ENCODE measurements at places on chromosomes 7 and 10. TPM values are rescaled to one million over a fixed set of nuclear protein-coding genes. Genes with fewer than 3 reads are reported as not detected.
A peak's percentile ranks its signal among the peaks of the same experiment; 100 is the strongest.

- no peak for DNase-seq
Measured at GRCh38 chr10:917999-918398, 13.5 kb downstream of the LARP4B start.

DNA sequence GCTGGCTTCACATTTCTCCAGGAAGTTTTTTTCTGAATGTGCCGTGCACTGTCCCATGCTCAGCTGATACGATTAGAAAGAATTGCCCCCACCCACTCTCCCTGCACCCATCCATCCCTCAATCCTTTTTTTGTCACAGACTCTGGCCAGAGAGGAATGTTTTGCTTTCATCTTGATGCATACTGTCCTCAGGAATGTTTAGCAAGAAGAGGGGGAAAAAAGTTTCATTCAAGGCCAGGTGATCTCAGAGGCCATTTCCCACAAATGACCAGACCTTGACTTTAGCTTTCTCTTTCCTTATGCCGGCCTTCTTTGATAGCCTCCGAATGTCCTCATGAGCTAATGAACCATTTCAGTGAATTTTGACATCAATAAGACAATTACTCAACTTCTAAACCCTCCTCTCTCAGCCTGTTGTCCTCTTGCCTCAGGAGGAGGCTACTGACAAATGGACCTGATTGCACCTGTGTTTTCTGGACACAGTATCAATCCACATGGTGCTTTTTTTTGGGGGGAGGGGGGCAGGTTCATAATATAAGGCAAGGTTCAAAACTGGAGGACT is 105.0 kb upstream of the KLF6 start:
- peak; percentile 92 for DNase-seq

DNA sequence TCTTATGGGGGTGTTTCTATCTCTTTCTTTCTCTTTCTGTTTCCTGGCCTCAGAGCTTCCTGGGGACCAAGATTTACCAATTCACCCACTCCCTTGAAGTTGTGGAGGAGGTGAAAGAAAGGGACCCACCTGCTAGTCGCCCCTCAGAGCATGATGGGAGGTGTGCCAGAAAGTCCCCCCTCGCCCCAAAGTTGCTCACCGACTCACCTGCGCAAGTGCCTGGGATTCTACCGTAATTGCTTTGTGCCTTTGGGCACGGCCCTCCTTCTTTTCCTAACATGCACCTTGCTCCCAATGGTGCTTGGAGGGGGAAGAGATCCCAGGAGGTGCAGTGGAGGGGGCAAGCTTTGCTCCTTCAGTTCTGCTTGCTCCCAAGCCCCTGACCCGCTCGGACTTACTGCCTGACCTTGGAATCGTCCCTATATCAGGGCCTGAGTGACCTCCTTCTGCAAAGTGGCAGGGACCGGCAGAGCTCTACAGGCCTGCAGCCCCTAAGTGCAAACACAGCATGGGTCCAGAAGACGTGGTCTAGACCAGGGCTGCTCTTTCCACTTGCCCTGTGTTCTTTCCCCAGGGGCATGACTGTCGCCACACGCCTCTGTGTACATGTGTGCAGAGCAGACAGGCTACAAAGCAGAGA is 12.2 kb downstream of the AQP1 start:
- DNase-seq = no peak

GRCh38 chr7:131480384-131481315 is 75.8 kb downstream of the PODXL start:
- no peak for DNase-seq

Gene BAZ1B
- total RNA-seq = 77.1 TPM

- DNase-seq = no peak
Measured at GRCh38 chr7:39624935-39625694, 1.7 kb downstream of the RALA start.

GRCh38 chr10:122135251-122136025 is 135.7 kb upstream of the BTBD16 start:
- no peak for DNase-seq

GRCh38 chr7:19561121-19561805 is 147.6 kb downstream of the POLR1F start:
- no peak for DNase-seq

DNA sequence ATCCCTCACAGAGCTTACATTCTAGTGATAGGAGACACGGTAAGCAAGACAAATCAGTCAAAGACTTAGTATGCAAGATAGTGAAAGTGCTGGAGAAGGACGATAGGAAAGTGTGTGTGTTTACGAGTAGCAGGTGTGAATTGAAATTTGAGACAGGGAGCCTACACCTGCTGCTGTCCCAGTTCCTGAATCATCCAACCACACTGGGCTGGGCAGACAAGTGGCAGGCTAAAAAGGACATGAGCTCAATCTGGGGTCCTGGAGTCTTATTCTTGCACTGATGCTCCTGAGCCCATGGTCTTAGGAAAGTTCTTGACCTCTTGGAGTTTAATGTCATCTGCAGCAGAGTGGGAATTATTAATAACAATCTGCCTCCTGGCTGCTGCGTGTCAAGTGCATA is 16.2 kb downstream of the RBP3 start:
- no peak for DNase-seq

GRCh38 chr7:47092336-47092735 is 489.6 kb downstream of the TNS3 start:
- DNase-seq = no peak

DNA sequence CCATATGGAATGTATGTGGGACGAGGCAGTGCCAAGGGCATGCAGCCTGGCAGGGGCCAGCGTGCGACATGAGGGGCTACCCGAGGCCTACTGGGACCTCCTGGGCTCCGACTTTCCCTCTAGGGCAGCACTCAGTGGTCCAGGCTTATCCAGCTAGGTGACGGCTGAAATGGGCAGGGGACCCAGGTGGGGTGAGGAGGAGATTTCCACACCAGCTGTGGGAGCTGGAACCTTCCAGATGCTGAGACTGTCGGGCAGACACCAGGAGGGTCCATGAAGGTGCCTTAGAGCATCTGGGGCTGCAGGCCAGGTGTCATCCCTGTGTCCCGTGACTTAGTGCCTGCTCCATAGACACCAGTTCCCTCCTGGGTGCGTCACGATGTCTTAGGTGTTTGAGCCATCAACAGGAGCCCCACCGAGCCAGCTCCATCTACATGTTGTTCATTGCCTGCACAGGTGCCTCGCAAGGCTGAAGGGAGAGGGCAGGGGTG is 13.4 kb downstream of the ZNF316 start:
- no peak for DNase-seq

GRCh38 chr7:25179325-25179724 is 49.0 kb downstream of the NPVF start:
- DNase-seq = no peak

DNA sequence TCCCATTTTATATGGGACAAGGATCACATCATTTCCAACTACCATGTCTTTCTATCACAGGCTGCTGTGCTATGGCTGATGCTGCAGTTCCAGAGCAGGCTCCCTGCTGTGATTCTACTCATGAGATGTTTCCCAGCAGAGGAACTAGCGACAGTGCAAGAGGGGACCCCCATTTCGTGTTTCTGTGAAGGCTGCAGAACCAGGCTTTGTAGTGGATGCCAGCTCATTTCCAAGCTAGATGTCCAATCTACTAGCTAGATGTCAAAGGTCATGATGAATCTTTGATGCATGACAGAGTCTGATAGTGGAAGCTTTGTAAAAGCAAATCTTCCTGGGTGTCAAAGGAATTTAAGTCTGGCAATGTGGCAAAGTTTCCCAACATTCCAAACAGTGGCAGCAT is 21.2 kb upstream of the MYO3A start:
- DNase-seq = no peak

- no peak for DNase-seq
Measured at GRCh38 chr7:132140341-132140740, 435.9 kb downstream of the PLXNA4 start.

DNA sequence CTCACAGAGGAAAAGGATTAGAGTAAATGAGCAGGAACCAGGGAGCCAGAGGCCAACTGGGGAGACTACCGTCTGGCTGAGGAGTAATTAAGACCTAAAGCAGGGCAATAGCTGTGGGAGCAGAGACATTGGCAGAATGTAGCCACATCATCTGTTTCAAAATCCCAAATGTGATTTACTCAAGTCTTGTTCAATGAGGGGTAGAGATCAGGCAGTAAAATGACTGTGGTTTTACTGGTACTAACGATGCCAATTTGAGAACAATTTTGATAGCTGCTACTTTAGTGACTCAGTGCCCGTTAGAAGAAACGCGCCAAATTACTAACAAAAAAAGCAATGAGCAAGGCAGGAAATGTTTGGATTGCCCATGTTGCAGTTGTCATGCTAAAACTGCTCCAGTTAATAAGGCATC is 12.7 kb upstream of the MIOS start:
- DNase-seq = peak; percentile 9

DNA sequence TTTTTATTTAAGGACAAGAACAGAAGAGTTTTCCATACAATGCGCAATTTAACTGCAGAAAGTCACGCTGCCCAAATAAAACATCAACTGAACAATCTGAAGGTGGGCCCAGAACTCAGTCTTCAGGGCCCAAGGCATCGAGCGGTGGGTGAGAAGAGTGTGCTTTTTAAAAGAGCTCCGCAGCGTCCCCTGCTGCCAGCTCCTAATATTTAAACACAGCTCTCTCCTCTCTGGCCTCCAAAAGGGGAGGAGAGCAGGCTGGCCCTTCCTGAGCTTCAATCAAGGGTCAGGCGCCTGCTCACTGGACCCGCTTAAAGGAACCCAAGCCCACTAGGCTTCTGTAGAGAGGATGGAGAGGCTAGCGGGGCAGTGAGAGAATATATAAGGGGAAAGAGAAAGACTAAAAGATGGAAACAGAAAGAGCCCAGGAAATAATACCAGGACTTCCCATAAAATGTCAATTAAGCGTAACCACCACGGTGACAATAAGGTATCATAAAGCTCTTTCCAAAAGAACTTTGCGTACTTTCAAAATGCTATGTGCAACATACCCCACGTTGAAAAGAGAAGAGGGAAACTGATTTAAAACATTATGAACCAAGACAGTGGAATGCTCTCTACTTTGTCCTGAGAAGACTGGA is 2.8 kb downstream of the FAM53B start:
- DNase-seq = no peak

DNA sequence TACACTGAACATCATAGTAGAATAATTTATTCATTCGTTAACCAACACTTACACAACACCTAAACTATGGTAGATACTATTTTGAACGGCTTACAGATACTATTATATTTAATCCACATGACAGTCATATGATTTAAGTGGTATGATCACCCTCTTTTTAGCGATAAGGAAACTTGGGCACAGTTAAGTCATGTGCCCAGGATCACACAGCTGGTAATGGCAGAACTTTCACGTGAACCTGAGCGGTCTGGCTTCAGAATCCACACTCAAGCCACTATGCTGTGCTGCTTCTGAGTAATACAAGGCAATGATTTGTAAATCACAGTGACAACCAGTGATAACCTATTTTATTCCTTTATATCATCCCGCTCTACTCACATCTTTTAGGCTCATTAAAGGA is 99.1 kb downstream of the CELF2 start:
- DNase-seq = no peak

- no peak for DNase-seq
Measured at GRCh38 chr7:50608196-50608906, 43.1 kb upstream of the DDC start.

DNA sequence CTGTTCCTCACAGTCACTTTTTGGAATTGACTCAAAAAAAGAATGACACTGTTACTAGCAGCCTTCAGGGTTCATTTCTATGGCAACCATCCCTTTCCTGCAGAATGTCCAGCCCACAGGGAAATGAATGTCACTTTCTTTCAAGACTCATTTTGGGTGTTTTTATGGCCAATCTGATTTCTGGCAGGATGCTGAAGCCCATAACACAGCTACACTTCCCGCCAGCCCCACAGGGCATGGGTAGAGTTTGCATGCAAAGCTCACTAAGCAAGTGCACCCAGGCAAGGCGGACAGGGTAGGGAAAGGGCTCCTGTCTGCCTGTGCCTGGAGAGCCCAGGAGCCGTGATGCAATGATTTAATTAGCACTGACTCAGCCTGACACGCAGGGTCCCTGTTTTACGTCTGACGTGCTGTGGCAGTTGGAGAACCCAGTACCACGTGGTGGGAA is 26.1 kb upstream of the GPAM start:
- no peak for DNase-seq

- DNase-seq = no peak
Measured at GRCh38 chr10:13712476-13712836, 125.7 kb downstream of the PRPF18 start.

DNA sequence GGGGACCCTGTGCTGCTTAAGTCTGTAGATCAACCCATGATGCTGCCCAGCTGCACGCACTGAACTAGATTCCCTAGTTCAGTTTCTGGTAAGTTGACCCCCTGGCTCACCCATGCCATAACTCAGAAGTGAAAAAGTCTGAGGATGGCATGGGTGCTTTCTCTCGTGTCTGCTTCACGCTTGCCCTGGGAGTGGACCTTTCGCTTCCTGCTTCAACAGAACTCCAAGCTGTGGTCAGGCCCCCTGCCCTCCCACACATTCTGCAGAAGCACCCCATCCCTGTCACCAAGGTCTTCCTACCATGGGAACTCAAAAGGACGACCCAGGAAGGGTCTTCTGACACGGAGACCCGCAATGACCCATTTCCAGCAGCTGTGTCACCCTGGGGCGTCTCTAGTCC is 39.9 kb downstream of the LRRC18 start:
- DNase-seq = no peak

DNA sequence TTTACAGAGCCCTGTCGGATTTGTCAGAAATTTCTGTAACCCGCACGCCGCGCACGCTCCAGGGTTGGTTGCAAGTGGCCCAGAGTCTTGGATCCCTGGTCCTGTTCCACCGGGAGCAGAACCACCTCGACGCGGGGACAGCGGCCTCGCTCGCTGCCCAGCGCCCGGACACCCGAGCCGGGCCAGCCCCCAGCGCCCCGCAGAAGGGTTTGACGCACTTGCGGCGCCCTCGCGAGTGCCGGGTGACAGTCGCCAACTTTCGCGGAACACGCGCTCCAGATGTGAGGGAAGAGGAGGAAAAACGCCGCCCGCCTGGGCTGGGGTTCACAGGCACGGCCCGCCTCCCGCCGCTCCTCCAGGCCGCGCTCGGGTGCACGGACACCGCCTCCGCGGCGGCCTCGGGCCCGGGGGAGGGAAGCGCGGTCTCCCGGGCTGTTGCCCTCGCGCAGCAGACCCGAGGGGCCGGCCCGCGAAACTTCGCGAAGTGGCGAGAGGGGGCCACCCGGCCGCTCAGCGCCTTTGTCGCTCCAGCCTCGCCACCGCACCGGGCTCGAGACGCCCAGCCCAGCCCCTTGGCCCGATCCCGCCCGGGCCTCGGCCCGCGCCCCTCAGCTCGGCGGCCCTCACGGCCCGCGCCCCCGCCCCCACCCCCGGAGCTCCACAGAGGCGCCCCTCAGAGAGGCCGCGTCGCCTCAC is 514 bp downstream of the RNF216 start:
- DNase-seq = peak; percentile 15

DNA sequence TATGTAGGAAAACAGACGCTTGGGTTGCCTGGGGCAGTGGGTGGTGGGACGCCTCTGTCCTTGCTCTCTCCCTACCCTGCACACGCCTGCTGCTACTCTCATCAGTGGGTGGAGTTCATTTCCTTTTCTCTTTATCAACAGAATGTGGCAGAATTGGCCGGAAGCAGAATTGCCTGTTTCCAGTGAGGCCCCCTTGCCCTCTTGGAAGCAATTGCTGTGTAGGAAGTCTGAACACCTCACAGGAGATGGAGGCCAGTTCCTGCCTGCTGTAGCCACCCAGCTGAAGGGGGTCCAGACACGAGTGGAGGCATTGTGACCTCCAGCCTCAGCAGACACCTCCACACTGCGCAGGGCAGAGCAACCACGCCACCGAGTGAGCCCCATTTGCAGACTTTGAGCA is 331.6 kb upstream of the ZNF32 start:
- no peak for DNase-seq

All from foreskin keratinocyte (primary cell).